ENCODE measurements at places on chromosomes 1 and 21. TPM values are rescaled to one million over a fixed set of nuclear protein-coding genes. Genes with fewer than 3 reads are reported as not detected.

Gene ARHGAP30
- 49.5 TPM for total RNA-seq

Gene OR10K1
- not detected for total RNA-seq

Gene EFNA3
- total RNA-seq, result 1.1 TPM

Gene DUSP12
- total RNA-seq, result 19.4 TPM

GRCh38 chr1:110890474-110891196 is 17.7 kb downstream of the CD53 start:
- no peaks in the 10 kb centered on the region for H3K27me3 ChIP-seq
- no peak overlapping the region for H3K27ac ChIP-seq
- no peak for DNase-seq
- no peaks in the 10 kb centered on the region for H3K4me1 ChIP-seq
- H3K4me3 ChIP-seq, result no peak overlapping the region

DNA sequence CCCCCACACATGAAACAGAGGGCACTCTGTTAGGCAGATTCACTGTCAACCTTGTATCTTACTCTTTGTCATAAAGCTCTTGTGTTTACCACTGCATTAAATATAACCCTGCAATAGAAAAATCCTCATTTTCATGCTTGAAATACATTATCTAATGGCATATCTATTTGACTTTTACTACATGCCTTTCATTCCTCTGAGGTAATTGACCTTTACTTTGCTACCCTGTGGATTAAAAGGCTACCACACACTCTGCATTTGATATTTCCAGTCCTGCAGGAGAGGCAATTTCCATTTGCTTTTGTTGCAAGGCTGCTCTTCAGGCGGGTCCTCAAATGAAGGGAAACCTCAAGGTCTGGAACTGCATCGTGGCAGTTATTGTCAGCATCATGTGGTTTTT is 238.0 kb downstream of the NTNG1 start:
- no peaks in the 10 kb centered on the region for H3K4me1 ChIP-seq
- DNase-seq, result no peak
- no peaks in the 10 kb centered on the region for H3K36me3 ChIP-seq
- H3K27me3 ChIP-seq, result no peaks in the 10 kb centered on the region
- H3K27ac ChIP-seq, result no peak overlapping the region

DNA sequence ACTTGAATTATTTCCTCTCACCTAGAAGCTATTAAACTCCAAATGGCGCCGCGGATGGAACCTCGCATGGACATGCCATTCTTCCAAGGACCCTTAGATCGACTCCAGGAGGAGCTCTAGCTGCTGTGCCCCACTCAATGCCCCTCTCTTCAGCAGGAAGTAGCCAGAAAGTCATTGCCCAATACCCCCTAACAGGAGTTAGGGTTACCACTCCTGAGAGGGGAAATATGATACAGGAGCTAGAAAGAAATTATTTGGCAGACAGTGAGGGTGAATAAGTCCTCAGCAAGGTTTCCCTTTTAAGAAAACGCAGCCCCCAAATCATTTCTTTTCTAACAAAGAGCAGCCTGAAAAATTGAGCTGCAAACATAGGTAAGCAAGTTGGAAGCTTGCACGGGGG is 28.6 kb downstream of the TFB2M start:
- no peak overlapping the region for H3K4me3 ChIP-seq
- H3K27ac ChIP-seq, result no peak overlapping the region
- peaks cover 5% of the 10 kb centered on the region for H3K36me3 ChIP-seq
- no peaks in the 10 kb centered on the region for H3K4me1 ChIP-seq

GRCh38 chr1:33930346-33931110 is 66.6 kb downstream of the HMGB4 start:
- no peaks in the 10 kb centered on the region for H3K4me1 ChIP-seq
- peaks cover 3% of the 10 kb centered on the region for H3K27me3 ChIP-seq
- no peak for DNase-seq
- no peak overlapping the region for H3K27ac ChIP-seq

DNA sequence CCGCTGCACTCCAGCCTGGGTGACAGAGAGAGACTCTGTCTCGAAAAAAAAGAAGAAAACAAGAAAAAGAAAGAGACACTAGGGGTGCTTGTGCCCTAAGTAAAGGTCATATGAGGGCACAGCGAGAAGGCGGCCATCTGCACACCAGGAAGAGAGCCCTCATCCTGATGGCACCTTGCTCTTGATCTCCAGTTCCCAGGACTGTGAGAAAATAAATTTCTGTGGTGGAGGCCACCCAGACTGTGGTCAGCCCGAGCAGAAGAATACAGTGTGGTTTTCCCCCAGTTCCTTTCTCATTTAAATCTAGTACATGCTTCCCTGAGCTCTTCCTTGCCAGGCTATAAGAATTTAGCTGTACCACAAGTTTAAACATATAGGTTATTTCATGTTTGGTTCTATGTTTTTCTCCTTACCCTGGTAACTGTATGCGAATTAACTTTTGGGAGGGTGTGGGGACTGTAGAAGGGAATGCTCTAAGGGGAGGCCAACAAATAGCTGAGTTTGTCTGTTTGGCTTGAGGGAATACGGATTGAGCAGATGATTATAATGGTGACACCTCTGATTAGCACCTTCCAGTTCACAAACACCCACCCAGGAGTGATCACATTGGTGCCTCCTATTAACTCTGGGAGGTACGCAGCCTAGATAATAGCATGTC is 119.6 kb upstream of the ERRFI1 start:
- no peak overlapping the region for H3K27ac ChIP-seq
- H3K27me3 ChIP-seq, result no peaks in the 10 kb centered on the region
- H3K36me3 ChIP-seq, result no peaks in the 10 kb centered on the region
- no peaks in the 10 kb centered on the region for H3K4me1 ChIP-seq

GRCh38 chr1:94321662-94322061 is 84.3 kb upstream of the ARHGAP29 start:
- DNase-seq, result no peak
- no peak overlapping the region for H3K4me3 ChIP-seq
- H3K27me3 ChIP-seq, result no peaks in the 10 kb centered on the region
- H3K4me1 ChIP-seq, result peaks cover 21% of the 10 kb centered on the region
- H3K27ac ChIP-seq, result no peak overlapping the region

- H3K4me3 ChIP-seq, result no peak overlapping the region
- no peaks in the 10 kb centered on the region for H3K27me3 ChIP-seq
- no peaks in the 10 kb centered on the region for H3K4me1 ChIP-seq
- H3K27ac ChIP-seq, result no peak overlapping the region
- H3K36me3 ChIP-seq, result no peaks in the 10 kb centered on the region
These were observed 181.4 kb upstream of the KIAA0040 start for GRCh38 chr1:175373786-175374623.

DNA sequence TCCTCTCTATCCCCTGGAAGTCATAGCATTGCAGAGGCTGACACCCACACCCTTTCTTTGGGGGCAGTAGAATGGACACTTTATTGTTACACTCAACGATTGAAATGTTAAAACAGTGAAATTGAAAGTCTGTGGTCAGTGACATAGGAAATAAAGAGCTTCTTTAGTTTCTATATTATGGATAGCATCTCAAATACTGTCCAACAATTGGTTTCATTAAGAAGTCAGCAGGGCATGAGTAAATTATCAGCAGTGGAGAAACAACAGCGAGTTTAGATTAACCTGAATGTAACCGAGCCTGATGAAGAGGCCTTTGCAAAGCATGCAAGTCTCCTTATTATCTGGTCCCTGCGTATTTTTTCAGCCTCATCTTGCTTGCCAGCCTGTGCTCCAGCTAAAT is 350.7 kb downstream of the NTNG1 start:
- H3K4me3 ChIP-seq, result no peak overlapping the region
- no peaks in the 10 kb centered on the region for H3K4me1 ChIP-seq
- no peak overlapping the region for H3K27ac ChIP-seq
- no peak for DNase-seq
- H3K27me3 ChIP-seq, result no peaks in the 10 kb centered on the region

DNA sequence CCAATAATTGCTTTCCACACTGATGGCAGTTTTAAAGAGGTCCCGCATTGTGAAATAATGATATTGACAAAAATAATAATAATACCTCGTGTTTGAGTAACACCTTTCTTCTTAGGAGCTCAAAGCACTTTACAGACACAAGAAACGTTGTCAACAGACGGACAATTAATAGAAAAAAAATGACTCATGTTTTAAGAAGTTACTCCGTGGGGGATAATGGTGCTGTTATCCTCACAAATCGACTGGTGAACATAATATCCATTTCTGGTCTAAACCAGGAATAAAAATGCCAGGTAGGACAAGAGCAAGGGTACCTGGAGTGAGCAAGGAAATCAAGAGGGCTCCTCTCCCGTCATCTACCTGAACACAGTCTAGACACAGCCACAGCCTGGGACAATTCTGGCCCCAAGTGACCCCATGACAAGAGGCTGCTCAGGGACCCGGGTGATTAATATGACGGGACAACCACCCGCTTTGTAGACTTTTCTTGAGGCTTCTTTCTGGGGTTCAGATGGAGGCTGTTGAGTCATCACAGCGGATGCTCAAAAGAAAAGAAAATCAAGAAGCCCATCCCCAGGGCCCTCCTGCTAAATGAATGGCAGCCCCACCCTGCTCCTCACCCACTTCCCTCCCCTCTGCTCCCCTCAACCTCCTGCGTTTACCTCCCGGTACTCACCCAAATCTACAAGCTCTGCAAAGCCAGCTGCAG is 146.2 kb upstream of the IRF2BP2 start:
- H3K4me1 ChIP-seq, result peaks cover 16% of the 10 kb centered on the region
- H3K4me3 ChIP-seq, result no peak overlapping the region
- no peaks in the 10 kb centered on the region for H3K36me3 ChIP-seq

- H3K27me3 ChIP-seq, result no peaks in the 10 kb centered on the region
- peak; percentile 83 for DNase-seq
- H3K4me1 ChIP-seq, result peaks cover 8% of the 10 kb centered on the region
- H3K36me3 ChIP-seq, result peaks cover 31% of the 10 kb centered on the region
- peak overlapping the region; percentile 75 for H3K27ac ChIP-seq
These were observed 55.2 kb downstream of the SLC9A1 start for GRCh38 chr1:27099587-27100334.

Measured in lung (tissue), 17 donors.